ENCODE measurements at places on chromosomes 5 and 9.

GRCh38 chr5:150774145-150774544 is 4.4 kb upstream of the SMIM3 start:
- DNase-seq = no peak

- no peak for DNase-seq
Measured at GRCh38 chr5:15768936-15769335, 269.0 kb downstream of the FBXL7 start.

- no peak for DNase-seq
Measured at GRCh38 chr5:179451114-179451827, 99.1 kb upstream of the RUFY1 start.

DNA sequence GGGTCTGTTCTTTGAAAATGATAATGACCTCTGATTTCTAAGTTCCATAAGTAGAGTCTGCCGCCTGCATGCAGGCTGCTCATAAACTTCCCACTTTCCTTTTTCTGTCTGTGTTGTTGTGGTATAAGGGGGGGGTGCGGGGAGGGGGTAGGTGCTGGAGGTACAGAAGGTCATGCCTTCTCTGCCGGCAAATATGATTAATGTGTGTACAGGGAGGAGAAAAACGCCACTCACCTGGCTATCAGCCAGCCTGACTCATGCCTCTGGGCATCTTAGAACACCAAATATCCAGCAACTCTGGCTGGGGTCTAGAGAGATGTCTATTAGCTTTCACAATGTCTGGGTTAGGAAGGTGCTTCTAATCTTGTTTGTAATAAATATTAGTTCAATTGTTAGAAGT is 128.3 kb downstream of the EFNA5 start:
- no peak for DNase-seq

- no peak for DNase-seq
Measured at GRCh38 chr9:68533678-68534077, 7.0 kb downstream of the TMEM252 start.

DNA sequence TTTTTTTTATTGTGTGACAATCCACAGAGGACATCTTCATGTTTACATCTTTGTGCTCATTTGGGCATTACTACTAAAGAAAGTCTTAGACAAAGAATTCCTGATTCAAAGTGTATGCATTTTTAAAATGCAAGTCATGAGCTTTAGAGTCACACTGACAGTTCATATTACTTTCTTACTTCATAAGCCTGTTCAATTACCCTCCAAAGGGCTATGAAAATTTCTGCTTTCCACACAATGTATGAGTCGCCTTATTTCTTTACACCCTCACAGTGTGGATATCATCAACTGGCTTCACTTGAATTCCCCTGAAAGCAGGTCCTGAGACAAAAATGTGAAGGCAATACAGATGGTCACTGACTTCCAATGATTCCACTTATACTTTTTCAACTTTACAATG is 280.4 kb upstream of the PTGER4 start:
- DNase-seq = no peak

DNA sequence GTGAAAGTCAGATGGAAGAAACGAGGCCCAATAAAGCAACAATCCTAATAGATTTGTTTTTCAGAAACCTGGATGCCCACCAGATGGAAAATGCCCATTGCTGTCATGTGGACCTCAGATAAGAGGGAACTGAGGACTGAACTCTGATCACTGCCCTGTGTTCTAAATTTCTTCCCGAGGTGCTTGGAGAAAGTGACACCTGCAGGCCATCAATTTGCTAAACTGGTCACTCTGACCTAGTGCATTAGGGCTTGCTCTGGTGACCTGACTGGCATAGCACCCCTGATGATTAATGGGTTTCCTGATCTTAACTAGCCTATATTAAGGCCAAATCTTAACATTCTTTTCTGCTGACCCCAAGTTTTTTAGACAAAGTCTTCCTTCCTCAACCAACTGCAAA is 32.4 kb upstream of the VDAC1 start:
- DNase-seq = no peak

DNA sequence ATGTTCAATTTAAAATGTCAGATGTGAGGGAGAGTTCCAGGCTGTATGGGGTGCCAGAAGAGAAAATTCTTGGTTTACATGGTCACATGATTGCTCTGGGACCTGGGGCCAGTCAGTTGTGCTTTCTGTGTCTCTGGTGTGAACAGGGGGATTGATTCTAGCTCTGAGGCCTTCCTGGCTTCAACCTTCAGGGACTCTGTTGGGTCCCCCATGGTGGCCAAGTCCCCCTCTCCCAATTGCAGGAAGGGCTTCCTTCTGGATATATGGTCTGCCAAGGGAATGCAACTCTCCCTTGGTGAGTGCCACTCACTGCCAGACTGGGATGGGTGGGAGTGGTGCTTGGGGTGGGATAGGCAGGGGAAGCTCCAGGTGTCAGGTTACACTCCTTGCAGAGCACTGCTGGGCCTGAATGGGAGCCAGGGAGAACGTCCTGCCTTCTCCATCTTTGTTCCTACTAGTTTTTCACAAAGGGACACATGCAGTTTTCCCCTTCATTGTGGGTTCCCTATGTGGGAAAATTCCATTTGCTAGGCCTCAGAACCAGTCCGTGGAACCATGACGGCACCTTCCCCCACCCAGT is 153.2 kb downstream of the MELK start:
- DNase-seq = no peak

GRCh38 chr9:124215368-124215910 is 42.3 kb upstream of the NEK6 start:
- DNase-seq = no peak

GRCh38 chr9:136942112-136942880 is 2.2 kb downstream of the FBXW5 start:
- DNase-seq = no peak

DNA sequence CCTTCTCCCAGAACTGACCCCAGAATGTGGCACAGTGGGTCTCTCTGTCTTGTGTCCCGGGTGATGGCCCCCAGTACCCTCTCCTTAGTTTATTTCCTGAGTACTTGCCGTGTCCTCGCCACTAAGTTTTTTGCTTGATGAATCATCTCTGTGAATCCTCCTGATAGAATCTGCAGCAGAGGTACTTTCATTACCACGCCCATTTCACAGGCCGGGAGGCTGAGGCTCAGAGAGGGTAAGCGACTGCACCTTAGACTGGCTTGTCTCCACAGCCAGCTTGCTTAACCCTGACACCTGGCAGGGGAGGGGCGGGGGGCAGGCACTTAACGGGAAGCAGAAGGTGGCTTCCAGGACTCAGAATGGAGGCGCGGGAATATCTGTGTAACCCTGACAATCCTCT is 7.9 kb upstream of the IER5L start:
- DNase-seq = no peak

DNA sequence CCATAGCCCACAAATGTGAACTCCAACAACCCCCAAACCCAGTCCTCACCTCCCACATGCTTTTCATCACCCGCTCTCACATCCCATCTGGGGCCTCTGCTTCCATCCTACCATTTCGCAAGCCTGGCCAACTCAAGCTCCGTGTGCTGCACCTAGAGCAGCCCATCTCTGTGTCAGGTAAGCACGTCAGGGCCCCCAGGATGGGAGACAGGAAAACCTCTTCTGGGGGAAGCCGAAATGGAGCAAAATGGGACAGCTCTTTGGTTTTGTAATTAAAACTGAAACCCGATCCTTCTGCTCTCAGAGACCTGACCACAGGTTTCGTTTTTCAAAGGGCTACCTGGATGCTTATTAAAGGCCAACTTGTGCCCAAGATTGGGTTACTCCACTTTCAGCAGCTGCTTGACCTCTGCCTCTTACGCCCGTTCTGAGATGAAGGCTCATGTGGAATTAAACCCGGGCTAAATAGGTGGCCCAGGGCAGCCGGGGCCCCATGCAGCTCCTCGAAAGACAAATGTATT is 287.7 kb downstream of the SLIT3 start:
- no peak for DNase-seq

DNA sequence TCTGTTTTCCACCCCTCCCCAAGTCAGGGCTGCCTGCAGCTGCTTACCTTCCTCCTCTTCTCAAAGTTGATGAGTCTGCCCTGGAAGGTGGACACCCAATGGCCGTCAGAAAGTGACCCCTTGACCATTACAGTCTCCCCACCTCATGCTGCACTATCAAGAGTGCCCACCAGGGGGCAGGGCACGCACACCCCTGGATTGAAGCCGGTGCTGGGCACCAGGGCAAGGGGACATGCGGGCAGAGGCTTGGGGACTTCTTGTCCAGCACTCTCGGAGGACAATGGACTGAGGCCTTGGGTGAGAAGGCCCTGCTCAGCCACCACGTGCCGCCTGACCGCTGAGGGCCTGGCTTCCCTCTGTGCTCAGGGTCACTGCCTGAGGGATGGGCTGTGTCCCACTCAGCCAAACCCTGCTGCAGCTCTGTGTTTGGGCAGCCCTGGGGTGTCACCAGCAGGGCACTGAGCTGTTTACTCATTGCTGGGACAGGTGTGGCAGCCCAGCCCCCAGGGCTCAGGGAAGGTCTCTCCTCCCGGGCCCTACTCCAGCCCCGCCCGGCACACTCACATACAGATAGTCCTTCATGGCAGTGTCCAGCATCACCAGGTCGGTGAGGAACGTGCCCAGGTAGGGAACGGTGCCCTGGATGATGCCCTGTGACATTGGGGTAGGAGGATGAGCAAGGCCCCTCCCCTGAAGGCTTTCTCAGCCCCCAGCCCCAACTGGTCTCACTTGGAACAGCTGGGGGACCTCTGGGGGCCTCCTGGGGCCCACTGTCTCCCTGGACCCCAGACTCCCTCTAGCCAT is 17.7 kb downstream of the RALGDS start:
- DNase-seq = no peak

GRCh38 chr9:110509792-110510191 is 69.7 kb downstream of the SVEP1 start:
- DNase-seq = no peak

DNA sequence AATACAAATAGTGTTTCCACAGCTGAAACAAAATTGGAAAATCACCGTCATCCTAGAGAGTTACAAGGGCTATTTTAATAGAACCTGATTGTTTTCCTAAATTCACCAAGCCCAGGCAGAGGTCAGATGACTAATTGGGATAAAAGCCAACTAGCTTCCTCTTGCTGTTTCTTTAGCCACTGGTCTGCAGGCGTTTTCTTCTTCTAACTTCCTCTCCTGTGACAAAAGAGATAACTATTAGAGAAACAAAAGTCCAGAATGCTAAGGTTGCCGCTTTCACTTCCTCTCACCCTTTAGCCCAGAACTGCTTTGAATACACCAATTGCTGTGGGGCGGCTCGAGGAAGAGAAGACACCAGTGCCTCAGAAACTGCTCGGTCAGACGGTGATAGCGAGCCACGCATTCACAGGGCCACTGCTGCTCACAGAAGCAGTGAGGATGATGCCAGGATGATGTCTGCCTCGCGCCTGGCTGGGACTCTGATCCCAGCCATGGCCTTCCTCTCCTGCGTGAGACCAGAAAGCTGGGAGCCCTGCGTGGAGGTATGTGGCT is at the start of gene TLR4:
TLR4 (plus strand) TSS at position 380 of the 552 bp plus-strand sequence; CDS start at position 450, 70 bp downstream.
- no peak for DNase-seq

GRCh38 chr5:111068213-111068612 is 3.3 kb upstream of the TSLP start:
- DNase-seq = no peak

GRCh38 chr5:55768279-55768678 is 30.4 kb downstream of the DDX4 start:
- DNase-seq = no peak

DNA sequence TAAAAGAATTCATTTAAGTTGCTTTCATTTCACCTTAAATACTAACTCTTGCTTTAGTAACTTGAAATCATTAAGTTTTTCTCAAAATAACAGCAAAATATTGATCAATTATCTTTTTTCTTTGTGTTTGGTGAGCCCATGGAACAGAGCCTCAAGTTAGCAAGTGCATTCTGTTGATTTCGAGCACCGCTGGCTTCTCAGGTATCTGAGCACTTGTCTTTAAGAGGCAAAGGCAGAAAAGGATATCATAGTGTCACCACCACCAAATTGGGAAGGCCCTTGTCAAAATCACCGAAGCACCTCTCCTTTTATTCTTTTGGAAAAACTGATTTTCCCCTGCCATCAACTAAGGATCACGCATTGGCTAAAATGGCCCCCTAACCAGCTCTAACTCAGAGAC is 17.1 kb upstream of the CTNNAL1 start:
- no peak for DNase-seq

- DNase-seq = no peak
Measured at GRCh38 chr9:114588210-114588609, 641 bp downstream of the ATP6V1G1 start.

DNA sequence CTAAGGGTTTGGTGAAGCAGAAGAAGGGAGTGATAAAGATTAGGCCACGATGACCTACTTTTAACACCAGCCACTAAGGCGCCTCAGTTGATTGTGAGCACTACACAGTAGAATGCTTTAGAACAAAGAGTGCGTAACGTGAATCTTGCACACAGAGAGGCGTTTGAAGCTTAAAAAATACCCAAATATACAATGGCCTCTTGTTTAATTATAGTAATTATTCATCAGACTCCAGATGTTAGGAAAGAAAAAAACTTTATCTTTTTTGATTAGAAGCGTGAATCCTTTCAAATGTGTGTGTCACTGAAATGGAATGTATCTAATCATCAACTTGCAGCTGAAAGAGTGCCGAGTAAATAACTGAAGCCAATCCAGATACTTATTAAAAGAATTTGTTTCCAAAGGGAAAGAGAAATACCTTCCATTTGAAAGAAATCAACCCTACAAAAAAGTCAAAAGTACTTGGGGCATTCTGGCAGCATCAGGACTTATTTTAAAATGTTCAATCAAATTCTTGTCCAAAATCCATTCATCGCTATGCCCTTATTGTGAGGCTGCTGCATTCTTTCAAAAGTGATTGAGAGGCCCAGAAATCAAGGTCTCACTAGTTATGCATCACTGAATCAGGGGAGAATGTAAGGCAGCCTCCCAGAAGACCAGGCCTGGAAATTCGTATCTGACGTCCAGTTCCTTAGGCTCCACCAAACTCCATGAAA is 337.5 kb downstream of the ZNF608 start:
- no peak for DNase-seq

DNA sequence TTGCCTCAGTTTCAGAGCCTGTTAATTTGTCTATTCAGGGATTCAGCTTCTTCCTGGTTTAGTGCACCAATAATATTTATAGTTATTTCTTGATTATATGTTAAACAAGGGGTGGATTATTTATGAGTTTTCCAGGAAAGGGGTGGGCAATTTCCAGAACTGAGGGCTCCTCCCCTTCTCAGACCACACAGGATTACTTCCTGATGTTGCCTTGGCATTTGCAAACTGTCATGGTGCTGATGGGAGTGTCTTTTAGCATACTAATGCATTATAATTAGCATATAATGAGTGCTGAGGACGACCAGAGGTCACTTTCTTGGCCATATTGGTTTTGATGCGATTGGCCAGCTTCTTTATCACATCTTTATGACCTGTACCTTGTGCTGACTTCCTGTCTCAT is 6.2 kb upstream of the DTWD2 start:
- no peak for DNase-seq

GRCh38 chr5:149990518-149991376 is 9.7 kb downstream of the TIGD6 start:
- no peak for DNase-seq

DNA sequence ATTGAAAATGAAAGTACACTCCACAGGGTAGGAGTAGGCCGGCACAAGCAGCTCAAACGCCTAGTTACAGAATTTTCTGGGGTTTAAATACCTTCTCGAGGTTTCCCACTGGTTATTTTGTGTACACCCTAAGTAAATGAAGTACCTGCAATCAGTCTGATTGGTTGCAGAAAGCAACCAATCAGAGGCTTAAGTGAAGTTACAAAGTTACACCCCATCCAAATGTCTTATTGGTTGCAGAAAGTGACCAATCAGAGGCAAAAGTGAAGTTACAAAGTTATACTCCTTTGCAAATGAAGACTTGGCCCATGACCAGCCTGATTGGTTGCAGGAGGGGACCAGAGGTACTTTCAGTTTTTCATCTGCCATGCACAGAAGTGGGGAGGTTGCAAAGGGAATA is 33.2 kb upstream of the ERAP2 start:
- DNase-seq = no peak
